ENCODE measurements at places on chromosomes 16 and 17. TPM values are rescaled to one million over a fixed set of nuclear protein-coding genes. Genes with fewer than 3 reads are reported as not detected.

CHST4 gene
- total RNA-seq = 0.17 TPM

FASN gene
- 452 TPM for total RNA-seq

TAT gene
- total RNA-seq = not detected

RSKR gene
- 3.0 TPM for total RNA-seq

TMEM114 gene
- not detected for total RNA-seq

SLX4 gene
- total RNA-seq = 8.1 TPM

PRRT2 gene
- total RNA-seq = not detected

C17orf78 gene
- not detected for total RNA-seq

ACLY gene
- 387 TPM for total RNA-seq

KRT31 gene
- not detected for total RNA-seq

CCDC47 gene
- total RNA-seq = 60.5 TPM

LRRC37A gene
- 3.0 TPM for total RNA-seq

MAPT gene
- total RNA-seq = 0.54 TPM

MT1H gene
- not detected for total RNA-seq

TP53TG3C gene
- total RNA-seq = not detected

IGSF6 gene
- total RNA-seq = not detected

HOXB13 gene
- total RNA-seq = not detected

TEX19 gene
- total RNA-seq = not detected

PRSS33 gene
- not detected for total RNA-seq

SPEM2 gene
- not detected for total RNA-seq

All from mammary epithelial cell (primary cell).